NCI-H2171 treated with DMSO at 0.1 percent for 48 hours (cell line): ENCODE measurements at places on chromosomes 1 and 21.

DNA sequence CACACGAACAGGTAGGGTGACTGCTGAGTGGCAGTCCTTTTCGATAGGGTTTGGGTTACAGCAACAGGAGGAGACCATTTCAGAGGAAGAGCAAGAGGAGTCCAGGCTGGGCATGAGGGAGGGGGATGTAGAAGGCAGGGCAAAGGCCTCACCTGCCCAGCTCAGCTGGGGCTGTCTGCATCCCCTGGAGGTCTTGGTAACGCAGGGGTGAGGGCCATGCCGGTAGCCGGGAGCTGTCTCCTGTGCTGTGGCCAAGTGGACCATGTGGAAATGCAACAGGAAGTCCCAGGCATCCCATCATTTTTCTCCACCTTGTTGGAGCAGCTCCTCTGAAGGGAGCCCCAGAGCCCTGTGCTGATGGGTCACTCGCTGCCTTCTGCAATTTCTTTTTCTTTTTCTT, 105.4 kb upstream of the C1orf174 start:
- no peak for DNase-seq

- no peak for DNase-seq
These were observed 321.1 kb downstream of the TGFB2 start for GRCh38 chr1:218666263-218666662.

- no peak for DNase-seq
These were observed 17.1 kb downstream of the VN1R5 start for GRCh38 chr1:247273013-247273412.

- DNase-seq = peak; percentile 76
These were observed 82.3 kb downstream of the PGM1 start for GRCh38 chr1:63675420-63675931.

GRCh38 chr1:26434161-26434752, 2.1 kb downstream of the DHDDS start:
- DNase-seq = peak; percentile 48

GRCh38 chr1:214791961-214792360, 189.0 kb downstream of the CENPF start:
- no peak for DNase-seq

DNA sequence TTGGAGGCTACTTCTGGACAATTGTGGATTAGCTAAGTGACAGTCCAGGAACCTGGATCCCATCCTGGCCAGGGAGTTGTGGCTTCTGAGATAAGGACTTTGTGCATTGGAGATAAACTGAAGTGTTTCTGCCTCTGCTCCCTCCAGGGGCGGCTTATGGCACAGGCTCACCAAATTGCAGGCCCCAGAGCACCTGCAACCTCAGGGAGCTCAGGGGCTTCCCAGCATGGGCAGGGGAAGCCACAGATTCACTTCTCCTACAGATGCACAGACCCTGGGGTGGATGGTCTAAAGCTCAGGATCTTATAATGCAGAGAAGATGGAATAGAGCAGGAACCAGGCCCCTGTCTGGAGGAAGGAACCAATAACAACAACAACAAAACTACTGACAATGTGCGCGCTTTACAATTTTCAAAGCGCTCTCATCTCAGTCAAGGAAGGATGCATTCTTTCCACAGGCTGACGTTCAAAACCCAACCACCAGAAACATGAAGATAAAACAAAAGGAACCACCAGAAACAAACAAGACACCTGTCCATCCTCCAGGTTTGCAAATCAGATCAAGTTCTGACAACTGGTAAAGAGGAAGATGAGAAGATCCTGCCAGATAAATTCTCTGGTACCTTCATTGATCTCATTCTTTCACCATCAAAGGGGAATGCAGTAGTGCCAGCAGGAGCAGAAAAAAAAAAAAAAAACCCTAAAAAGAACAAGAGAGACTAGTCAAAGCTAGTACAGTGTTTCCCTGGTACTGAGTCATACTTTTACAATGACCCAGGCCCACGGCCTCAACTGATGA, 121.0 kb upstream of the IRF2BP2 start:
- DNase-seq = no peak

DNA sequence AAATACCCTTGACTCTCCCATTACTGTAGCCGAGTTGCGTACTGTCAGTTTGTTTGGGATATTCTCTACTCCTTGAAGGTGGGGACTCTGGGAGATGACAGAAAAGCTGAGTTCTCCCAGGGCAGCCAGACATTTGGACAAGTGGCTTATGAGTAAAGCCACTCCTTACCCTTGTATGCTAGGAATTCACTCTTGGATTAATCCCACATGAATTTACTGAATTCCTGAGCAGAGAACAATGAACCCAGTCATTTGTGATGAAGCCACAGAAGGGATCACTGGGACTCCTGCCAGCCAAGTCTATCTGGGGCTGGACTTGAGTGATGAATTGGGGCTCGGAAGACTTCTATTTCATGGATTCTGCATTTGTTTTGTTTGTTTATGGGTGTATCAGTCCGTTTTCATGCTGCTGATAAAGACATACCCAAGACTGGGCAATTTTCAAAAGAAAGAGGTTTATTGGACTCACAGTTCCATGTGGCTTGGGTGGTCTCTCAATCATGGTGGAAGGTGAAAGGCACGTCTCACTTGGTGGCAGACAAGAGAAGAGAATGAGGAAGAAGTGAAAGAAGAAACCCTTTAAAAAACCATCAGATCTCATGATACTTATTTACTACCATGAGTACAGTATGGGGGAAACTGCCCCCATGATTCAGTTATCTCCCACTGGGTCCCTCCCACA, 25.1 kb downstream of the C1orf116 start:
- no peak for DNase-seq

DNA sequence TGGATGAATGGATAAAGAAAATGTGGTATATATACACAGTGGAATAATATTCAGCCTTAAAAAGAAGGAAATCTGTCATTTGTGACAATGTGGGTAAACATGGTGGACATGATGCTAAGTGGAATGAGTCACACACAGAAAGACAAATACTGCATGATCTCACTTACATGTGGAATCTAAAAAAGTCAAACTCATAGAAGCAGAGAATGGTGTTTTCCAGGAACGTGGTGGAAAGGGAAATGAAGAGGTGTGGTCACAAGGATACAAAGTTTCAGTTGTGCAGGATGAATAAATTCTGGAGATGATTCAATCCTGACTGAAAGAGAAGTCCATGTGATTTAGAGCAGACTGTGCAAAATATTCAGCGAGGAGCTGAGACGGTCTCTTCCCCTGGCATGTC, 56.6 kb downstream of the RYR2 start:
- DNase-seq = no peak

- DNase-seq = no peak
These were observed 9.6 kb downstream of the DISC1 start for GRCh38 chr1:231636157-231636556.

DNA sequence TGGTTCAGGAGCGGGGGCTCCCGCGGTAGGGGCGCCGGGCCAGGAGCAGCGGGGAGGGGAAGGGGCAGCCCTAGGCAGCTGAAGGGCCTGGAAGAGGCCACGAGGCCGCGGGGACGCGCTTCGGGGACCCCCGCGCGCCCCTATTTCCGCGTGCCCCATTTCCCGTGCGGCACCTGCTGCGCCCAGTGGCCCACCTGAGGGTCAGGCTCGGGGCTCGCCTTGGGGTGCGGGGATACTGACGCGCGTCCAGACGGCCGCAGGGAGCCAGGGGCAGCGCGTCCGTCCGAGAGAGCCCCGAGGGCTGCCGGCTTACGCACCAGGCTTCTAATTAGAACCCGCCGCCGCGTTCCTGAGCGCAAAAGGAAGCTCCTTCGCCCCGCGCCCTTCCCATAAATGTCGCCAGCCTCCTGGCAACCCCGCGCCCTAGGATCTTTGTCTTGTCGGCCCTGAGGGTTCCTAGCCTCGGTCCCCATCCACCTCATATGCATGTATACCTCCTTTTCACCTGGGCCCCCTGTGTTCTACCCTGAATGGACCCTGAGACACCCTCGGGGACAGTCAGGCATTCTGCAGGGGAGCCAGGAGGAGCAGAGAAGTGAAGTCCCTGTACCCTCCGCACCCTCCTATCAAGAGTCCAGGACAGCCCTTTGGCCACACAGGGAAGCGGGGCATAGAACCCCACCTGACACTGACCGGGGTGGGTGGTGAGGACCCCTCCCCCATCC, 1.8 kb downstream of the WNT3A start:
- DNase-seq = no peak

DNA sequence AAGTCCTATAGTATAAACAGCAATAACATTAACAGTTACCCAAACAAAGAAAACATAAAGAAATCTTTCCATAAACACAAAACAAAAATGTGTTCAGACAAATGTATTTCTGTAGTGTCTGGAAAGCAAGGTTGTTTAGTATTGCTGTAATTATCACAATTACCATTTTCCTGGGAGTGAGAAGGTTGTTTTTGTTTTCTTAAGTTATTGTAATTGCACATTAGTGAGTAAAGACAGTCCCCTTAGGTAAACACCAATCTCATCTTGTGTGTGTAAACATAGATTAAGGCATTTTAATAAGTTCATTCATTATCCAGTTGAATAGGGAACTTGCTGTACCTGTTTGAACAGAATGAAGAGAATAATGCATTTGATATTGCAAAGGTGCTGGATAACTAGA, 356.9 kb upstream of the ADGRL4 start:
- DNase-seq = no peak

DNA sequence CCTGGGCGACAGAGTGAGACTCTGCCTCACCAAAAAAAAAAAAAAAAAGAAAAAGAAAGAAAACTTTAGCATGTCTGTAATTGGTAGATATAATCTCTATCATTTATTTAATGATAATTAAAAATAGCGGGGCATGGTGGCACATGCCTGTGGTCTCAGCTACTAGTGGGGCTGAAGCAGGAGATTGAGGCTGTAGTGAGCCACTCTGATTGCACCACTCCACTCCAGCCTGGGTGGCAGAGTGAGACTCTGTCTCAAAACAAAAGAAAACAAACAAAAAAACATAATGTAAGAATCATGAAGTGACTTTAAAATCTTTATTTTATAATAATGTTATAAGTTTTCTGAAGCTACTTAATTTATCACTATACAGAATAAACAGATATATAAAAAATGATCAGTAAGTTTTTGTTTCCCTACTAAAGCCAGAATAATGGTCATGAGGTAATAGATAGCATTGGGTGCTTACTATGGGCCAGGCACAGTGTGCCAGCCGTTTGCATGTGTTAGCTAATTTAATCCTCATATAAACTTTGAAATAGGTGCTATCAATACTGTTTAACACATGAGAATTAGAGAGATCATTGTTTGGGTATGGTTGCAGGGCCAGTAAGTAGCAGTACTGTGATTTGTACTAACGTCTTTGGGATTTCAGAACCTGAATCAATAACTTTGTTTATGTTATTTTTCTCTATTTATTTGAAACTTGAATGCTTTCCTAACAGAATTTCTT, 23.8 kb downstream of the CLIC4 start:
- DNase-seq = no peak

DNA sequence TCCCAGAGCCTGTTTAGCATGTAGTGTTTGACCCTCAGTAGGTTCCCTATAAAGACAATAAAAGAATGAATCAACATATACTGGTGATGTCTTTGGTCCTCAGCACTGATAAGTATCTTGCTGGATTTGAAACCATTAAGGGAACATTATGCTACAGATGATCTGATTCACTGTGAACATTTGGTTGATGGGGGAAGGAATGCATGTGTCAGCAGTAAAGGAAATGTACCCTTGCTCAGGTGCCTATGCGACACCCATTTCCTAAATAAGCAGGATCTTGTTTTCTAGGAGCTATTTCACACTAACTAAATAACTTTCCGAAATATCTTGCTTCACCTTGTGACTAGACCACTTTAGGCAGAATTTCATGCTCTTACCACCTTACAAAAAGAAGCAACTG, 13.0 kb downstream of the TEX38 start:
- DNase-seq = no peak

GRCh38 chr1:97070376-97070775, 348.8 kb downstream of the PTBP2 start:
- no peak for DNase-seq

DNA sequence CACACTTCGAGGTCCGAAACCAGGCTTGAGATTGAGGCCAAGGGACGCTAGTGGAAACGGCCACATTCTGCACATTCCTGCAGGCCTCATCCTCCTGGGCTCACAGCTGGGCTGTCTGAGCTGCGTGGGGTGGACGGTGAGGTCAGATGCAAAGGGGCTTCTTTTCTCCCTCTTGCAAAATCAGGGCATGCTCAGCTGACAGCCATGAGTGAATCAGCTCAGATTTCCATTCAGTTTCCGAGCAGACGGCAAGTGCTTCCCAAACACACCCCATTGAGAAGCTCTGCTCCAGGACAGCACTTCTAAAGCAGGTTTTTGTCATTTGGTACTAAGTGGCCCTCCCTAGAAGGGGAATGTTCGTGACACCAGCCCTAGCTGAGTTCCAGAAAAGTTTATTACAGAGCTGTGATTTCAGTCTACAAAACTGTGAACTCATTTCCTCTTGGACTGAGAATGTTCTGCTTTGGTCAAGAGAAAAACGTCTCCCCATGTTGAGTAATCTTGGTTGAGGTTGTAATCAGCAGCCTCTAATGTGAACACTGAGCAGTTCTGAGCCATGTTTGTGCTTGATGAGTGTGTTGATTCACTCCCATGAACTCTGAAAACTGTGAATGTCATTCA, 10.0 kb downstream of the PDPN start:
- DNase-seq = no peak

DNA sequence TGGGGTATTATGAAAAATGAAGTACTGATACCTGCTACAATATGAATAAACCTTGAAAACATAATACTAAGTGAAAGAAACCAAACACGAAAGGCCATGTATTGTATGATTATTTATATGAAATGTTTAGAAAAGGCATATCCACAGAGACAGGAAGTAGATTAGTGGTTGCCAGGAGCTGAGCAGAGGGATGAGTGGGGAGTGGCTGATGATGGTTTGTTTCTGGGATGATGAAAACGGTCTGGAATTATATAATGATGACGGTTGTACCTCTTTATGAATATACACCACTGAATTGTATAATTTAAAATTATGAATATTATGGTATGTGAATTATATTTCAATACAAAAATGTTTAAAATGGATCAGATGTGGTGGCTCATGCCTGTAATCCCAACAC, 63.8 kb upstream of the MPC2 start:
- DNase-seq = no peak

DNA sequence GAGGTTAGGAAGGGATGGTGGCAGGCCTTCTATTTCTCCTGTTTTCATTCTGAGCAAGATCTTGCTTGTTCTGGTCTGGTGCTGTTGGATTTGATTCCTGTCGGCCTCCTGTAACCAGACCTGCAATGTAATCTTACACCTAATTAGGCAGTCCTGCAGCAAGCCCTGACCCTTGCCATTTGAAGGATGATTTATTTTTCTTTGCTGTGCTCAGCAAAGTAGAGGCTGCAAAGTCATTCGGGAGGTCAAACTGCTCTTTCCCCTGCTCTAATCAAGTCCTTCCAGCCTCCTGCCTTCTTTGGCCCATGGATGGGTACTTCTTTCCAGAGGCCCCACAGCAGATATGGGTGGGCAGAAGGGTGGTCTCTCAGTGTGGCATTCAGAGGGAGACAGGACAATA, 417.7 kb upstream of the USP24 start:
- no peak for DNase-seq

- no peak for DNase-seq
These were observed 149.9 kb downstream of the CHRM3 start for GRCh38 chr1:239536165-239536849.
